ENCODE measurements at places on chromosomes 2 and 18.

DNA sequence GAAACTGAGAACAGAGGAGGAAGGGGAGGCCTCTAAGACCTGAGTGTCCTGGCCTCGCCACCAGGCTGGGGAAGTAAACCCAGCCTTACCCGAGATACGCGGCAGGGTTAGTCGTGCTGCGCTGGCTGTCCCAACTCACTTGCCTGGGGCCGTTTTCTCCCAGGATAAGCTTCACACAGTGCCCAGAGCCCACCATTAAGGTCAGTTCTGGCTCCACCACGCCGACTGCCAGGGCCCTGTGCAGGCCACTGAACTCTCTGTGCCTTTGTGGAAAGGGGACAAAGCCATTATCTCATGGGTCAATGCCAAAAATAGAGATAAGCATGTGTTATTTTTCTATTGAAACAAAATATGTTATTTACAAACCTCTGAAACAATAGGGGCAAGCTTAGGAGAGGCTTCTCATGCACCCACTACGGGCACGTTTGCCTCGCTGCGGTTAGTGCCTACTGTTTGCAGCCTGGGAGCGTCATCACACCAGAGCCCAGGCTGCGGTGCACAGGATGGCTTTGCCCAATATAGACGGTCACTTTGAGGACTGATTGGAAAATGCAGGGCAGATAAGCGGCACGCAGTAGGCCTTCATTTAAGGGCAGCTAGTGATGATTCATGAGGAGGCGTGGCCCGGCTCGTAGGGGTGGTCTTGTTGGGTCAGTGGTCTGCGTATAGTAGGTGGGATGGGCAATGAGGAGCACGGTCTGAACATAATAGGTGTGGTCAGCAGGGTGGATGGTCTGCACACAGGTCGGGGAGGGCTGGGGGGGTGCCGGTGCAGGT, 242.1 kb downstream of the GLI2 start:
- no peak for DNase-seq

GRCh38 chr2:43051338-43051737, 175.1 kb downstream of the ZFP36L2 start:
- DNase-seq: no peak

DNA sequence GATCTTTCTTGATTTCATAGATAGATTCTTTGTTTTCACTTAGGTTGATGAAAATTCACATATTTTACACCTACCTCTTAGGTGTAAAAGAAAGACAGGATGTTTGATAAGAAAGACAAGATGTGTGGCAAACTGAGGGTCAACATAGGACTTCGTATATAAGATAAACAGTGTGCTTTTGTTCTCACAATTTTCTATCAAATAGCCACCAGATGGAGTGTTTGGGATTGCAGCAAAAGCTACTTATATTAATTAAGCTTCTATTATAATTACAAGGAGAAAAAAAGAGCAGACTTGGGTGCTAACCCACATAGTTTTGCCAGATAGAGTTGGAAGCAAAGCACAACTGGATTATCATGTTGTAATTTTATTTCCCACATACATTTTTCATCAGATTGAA, 232.9 kb downstream of the CDH7 start:
- DNase-seq: no peak

GRCh38 chr2:84297155-84297554, 161.9 kb downstream of the SUCLG1 start:
- no peak for DNase-seq

DNA sequence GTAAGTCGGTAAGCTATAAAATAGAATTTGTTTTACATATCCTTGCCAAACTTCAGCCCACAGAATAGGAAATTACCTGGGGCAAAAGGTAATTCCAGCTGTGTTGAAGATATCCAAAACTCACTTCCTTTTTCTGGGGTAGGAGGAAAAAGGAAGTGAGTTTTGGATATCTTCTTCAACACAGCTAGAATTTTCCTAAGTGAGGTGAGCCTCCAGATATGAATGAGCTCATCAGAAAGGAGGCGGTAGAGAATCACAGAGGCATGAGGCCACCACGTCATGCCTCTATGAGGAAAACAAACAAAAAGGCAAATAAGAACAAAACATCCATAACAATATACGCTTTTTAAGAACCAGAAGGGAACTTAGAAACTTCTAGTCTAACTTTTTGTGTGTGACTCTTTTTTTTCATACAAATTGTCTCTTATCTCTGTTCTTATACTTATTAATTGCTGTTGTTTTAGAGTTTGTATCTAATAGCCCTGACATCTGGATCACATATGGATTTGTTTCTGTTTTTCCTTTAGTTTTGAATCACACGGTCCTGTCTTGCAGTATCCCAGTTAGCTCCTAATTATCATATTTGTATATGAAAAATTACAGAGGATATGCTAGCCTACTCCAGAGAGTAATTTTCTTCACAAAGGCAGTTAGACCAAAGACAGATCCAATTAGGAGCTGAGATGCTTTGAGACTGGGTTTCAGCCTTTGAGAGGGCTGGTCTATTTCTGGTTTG, 104.5 kb downstream of the RBM43 start:
- DNase-seq: no peak

DNA sequence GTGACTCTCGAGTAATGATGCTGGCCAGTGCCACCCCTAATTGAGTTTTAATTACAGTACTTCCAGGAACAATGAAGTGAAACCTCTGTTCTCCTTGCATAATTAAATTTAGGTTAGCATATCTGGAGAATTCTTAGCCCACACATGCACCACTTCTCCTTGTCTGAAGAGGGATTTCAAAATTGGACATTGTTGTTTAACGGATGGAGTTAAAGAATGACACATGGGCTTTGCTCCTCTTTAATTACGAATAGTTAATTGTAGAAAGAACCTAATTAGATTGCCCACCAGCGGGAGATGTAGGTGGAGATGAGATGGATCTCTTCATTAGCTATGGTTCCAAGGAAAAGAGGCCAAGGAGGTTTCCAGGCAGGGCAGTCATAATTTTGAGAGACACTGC, 33.1 kb upstream of the EN1 start:
- no peak for DNase-seq

GRCh38 chr2:26246818-26247217, 2.1 kb downstream of the HADHB start:
- DNase-seq: no peak

- peak; percentile 9 for DNase-seq
These were observed 176.8 kb downstream of the LOXHD1 start for GRCh38 chr18:46480226-46480625.

- DNase-seq: no peak
These were observed 97.1 kb downstream of the SH3RF3 start for GRCh38 chr2:109226128-109226527.

DNA sequence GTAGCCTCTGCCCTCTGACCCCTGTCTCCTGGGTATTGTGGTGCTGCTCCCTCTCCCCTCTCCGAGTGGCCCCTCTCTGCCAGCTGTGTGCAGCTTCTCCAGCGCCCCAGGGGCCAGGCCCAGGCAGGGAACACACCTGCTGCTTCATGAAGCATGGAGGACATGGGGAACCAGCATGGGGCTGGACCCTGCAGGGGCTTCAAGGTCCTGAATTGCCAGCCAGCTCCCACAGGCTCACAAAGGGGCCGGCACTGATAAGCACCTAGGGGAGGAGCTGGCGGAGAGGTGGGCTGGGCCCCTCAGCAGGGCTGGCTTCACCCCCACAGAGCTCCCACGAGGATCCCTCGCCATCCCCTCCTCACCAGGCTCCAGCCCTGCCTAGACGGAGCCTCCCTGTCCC, 77.4 kb upstream of the GPC1 start:
- DNase-seq: no peak

GRCh38 chr2:240137596-240138253, 1.6 kb upstream of the COPS9 start:
- DNase-seq: no peak

- DNase-seq: no peak
These were observed 55.0 kb downstream of the NDUFA10 start for GRCh38 chr2:239970004-239970623.

DNA sequence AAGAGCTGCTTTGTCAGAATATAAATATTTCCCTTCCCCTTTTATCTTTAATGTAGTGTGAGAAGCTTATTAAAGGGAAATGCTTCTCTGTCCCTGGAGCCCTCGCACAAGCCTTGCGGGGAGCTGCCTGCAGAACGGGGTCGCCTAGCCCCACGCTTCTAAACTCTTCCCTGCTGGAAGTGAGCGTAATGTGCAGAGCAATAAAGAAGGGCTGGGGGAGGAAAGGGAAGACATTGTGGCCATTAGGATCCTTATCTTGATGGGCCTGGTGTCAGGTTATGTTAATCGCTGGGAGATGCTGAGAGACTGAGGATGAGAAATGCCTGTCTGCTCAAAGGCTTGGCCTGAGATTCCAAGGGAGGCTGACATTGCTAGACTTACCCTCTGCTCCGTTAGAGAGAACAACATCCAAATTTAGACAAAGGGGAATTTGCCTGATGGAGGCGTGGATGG, 18.9 kb upstream of the FZD7 start:
- no peak for DNase-seq

GRCh38 chr2:168181825-168182224, 65.6 kb downstream of the STK39 start:
- no peak for DNase-seq

DNA sequence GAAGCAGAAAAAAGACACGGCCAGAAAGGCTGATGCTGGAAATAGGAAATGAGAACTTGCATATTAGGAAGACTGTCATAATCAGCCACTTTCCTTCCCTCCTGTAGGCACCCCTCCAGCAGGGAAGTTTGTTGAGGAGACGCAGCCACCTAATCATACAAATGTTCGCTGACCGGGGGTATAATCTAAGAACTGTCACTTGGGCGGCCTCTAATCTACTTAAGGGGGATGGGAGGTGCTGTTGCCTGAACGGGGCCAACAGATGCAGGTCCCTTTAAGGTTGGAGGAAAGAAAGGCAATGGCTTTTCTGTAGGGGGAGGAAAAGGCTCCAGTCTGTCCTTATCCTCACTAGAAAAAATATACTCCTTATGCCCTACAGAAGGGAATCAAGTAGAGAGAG, 50.6 kb downstream of the DNAJC10 start:
- no peak for DNase-seq

DNA sequence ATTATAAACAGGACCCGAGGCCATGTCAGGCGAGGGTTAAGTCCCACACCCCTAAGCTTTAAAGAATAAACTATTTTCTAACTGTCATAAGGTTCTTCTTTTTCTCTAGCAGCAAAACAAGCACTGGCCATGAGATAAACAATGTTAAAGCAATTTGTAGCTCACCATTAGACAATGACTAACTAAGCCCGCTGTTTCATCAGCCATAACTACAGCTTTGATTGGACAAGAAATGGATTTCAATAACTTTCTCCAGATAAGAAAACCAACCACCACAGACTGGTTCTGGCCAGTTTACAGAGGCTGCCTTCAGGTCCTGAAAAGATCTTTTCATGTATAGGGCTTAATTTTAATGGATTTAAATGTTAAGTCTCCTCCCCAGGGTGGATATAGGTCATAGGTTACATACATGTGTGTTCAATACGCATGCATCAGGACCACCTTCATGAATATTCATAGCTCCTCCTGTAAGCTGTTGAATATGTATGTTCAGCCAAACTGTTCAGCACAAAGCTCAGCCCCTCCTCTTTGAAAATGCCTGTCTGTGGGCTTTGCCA, 108.7 kb upstream of the RAB6C start:
- no peak for DNase-seq

DNA sequence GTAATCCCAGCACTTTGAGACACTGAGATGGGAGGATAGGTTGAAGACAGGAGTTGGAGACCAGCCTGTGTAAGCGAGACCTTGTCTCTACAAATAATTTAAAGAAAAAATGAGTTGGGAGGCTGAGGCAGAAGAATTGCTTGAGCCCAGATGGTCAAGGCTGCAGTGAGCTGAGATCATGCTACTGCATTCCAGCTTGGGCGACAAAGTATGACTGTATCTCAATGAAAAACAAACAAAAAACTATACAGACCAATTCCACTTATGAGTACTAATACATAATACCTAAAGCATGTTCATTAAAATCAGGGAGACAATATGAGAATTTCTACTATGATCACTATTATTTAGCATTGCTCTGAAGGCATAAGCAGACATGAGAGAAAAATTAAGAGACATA, 12.6 kb downstream of the RNF149 start:
- peak; percentile 15 for DNase-seq

GRCh38 chr2:106097038-106098000, 96.8 kb downstream of the UXS1 start:
- no peak for DNase-seq

DNA sequence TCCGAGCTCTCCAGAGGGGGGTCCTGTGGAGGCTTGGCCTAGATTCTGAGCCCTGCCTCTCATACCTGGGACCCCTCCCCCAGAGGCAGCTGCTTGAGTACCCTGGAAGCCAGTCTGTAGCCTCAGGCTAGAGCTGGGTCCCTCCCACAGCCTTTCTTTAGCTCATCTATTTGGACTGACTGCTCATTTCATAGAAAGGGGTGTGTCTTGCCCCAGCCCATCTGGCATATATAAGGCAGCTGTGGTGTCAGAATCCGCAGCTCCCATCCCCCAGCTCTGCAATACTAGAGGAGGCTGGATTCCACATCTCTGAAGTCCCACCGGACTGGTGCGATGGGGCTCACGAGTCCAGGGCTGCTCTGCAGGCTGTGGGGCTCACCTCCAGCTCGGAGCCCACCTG, 26.1 kb downstream of the MPHOSPH10 start:
- DNase-seq: peak; percentile 8

DNA sequence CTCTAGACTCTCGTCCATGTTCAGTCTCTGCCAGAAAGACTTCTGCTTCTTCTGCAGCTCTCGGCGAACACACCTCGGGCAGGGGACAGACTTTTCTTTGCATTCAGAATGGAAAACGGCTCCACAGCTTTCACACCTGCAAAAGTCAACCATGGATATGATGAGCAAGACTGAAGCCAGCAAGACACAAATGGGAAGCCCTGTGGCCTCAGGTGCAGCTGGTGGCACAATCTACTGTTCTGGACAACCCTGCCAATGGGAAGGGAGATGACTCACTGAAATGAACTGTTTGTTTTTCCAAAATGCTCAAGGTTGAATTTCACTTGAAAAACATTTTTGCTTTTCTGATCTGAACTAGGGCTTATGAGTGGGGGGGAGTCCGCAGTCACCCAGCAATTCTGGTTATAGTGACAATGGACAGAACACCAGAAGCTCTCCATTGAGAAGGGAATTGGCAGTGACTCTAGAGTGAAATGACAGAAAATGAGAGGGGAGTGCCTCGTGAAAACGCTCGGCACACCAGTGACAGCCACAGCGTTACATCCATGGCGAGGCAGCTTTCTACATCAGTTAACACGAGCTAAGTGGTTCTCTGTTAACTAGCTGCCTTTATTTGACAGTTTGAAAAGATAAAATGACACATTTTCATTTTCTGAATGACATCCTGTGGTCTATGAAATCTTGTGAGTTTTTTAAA, 58.8 kb upstream of the FZD5 start:
- no peak for DNase-seq

GRCh38 chr18:22558945-22559385, 141.2 kb upstream of the CTAGE1 start:
- DNase-seq: no peak
